ENCODE measurements at places on chromosomes 2 and 18. TPM values are rescaled to one million over a fixed set of nuclear protein-coding genes. Genes with fewer than 3 reads are reported as not detected.

DNA sequence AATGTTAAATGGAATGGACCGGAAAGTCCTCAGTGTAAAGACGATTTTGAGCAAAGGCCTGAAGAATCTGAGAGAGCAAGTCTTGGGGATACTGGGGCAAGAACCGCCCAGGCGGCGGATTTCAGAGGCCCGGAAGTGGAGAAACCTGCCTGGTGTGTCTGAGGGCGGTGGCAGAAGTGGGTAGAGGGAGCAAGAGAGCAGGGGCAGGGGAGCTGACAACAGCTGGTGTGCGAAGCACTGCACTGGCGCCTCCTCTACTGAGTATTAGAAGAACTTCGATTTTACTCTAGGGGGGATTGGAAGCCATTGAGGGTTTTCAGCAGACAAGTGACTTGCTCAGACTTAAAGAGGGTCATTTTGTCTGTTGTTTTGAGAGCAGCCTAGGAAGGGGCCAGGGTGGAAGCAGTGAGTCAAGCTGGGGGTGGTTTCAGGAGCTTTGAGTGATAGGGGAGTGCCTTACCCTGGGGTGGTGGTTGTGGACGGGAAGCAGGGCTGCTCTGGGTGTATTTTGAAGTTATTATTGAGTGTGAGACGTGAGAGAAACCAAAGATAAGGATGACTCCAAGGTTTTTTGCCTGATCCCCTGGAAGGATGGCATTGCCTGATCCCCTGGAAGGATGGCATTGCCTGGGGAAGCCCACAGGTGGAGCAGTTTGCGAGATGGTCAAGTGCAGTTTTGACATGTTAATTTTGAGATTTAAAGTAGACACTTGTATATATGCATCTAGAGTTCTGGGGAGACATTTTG, 52.5 kb downstream of the ZNF236 start:
- DNase-seq: no peak

Gene IRS1
- total RNA-seq: 13.9 TPM

DNA sequence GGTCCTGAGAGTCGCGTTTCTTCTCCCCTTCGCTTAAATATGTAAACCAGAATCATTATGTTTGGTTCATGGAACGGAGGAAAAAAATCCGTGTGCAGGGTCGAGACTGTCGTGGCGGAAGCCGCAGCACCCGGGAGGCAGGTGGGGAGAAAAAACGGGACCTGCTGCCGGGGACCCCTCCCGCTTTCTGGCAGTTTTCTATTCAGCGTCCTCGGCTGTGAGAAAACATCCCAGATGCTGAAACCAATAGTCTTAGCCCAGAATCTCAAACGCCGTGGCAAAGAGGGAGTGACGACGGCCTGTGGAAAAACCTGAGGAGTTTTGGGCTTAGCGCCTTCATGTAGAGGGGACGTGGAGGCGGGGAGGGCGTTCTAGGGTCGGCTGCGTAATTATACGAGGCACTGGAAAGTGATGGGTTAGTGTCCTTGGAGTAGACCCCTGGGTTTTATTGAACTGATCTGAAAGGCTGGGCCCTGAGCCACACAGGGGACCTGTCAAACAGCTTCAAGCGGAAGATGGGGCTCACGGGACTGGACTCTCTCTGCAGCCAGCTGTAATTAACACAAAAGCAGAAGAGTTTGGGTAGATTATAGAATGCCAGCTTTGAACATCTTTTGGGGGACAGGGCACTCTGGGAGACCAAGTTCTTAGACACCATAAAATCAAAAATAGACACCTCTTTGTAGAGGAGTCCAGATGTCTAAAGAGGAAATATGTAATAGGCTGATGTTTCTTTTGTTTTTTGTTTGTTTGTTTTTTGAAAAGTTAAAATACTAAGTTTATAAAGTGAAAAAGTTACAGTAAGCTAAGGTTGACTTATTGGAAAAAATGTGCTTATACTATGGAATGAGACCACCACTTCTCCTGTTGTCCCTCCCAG, 834 bp upstream of the BUB1 start:
- peak; percentile 9 for DNase-seq

DNA sequence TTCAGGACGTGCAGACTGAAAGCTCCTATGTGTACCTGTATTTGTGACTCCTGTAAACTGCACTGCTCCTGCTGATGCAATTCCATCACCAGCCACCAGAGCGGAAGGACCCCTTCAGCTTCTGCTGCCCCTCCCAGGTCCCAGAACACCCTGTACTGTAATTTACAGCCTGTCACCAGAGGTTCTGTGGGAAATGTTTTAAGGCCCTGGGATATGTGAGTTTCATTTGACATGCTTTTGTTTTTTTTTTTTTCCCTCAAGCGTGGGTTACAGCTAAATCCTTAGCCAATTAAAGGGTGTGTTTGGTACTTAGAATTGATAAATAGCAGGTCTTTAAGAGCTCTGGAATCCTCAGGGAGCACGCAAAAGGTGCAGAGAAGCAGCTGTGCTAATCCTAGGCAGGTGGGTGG, 79.4 kb downstream of the KCTD1 start:
- no peak for DNase-seq

Gene GREB1L
- 0.31 TPM for total RNA-seq

DNA sequence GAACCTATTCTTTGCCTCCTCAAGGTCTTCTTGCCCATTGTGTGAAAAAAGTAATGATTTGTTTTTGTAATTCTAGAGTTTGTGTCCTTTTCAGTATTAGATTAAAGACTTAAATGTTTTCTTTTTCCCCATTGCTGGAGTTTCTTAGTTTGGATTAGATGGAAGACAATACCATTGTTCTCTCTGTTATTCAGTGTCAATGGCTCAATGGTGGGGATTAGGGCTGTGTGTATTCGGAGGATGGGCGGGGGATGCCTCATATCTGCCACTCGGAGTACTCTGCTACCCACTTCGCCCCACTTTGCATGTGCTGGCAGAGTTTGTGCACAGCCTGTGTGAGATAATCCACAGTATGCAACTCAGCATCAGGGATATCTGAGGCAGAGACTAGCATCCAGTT, 90.1 kb downstream of the KLHL29 start:
- no peak for DNase-seq

DNA sequence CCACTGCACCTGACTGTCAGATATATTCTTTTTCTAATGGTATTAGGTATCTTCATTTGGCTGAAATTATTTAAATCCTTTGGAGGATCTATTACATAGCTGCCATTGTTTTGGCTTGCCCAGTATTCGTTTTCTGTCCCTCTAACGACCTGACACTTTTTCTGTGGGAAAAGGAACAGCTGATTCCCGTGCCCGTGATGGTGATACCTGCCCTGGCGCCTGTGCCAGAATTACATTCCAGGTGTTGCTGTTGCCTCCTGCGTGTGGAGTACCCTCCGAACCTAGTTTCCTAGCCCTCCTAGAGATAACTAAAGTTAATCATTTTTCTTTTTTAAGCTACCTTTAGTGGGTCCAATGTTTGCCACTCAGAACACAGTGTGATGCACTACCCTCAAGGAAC, 14.0 kb downstream of the HOXD1 start:
- no peak for DNase-seq

DNA sequence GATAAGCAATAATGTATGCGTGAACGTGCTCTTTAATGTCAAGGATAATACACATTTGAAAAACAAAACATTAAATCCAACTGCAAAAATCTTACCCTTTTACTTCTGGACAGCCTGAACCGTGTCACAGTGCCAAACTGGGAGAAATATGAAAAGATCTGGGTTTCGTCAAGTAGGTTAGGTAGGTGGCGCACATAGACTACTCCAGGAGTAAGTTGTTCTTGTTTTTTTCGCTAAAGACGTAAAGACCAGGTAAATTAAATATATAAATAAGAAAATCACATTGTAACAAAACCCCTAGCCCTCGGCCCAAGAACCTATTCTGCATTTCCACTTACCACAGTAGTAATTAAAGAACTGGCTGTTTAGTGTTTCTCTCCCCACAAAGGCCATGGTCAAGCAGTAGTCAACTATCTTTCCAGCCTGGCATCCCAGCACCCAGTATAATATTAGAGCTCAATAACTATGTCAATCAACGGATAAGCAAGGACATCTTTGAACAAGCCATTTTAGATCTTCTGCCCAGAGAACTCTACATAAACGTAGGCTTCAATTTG, 1.1 kb downstream of the NIFK start:
- no peak for DNase-seq

DNA sequence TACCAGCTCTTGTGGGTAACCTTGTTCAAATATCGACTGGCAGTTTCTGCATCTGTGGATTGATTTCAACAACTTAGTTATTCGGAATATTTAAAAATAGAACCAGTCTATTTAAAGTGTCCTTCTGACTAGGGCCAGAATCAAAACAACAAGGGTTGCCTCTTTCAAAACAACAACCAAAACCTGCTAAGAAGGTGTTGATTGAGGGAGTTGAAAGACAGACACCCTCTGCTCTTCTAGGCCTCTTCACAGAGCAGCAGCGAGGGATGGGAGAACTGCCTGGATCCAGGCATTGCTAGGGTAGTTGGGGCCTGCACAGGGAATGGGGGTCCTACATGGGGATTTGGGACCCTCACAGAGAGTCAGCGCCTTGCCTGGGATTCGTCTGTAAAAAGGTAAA, 19.8 kb downstream of the TTR start:
- no peak for DNase-seq

- no peak for DNase-seq
Measured at GRCh38 chr2:42031281-42032223, 16.3 kb upstream of the PKDCC start.

Gene CCDC148
- total RNA-seq: 25.7 TPM

Gene LRRC30
- total RNA-seq: not detected

- DNase-seq: peak; percentile 70
Measured at GRCh38 chr2:152336119-152336853, 1.3 kb downstream of the FMNL2 start.

GRCh38 chr18:43175257-43175656, 59.8 kb upstream of the RIT2 start:
- DNase-seq: no peak

DNA sequence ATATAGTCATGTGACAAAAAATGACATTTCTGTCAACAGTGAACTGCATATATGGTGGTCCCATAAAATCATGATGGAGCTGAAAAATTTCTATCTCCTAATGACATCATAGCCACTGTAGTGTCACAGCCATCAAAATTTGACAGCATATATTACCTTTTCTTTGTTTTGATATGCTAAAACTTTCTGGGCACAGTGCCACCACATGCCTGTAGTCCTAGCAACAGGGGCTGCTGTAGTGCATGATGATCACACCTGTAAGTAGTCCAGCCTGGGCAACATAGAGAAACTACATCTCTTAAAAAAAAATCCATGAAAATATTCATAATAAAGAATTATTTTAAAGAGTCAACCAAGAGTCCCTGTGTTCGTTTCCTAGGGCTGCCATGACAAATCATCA, 155.5 kb upstream of the SERTAD2 start:
- no peak for DNase-seq

GRCh38 chr18:79315596-79315995, 80.1 kb upstream of the NFATC1 start:
- no peak for DNase-seq

- DNase-seq: no peak
Measured at GRCh38 chr2:37602702-37603101, 68.7 kb downstream of the CDC42EP3 start.
